Stimulated activated CD4-positive, alpha-beta T cell treated with anti-CD3 and anti-CD28 coated beads, TNF-alpha, amount 100 ng/mL, for 4 hours (primary cell): ENCODE measurements at places on chromosomes 11 and 22.

DNA sequence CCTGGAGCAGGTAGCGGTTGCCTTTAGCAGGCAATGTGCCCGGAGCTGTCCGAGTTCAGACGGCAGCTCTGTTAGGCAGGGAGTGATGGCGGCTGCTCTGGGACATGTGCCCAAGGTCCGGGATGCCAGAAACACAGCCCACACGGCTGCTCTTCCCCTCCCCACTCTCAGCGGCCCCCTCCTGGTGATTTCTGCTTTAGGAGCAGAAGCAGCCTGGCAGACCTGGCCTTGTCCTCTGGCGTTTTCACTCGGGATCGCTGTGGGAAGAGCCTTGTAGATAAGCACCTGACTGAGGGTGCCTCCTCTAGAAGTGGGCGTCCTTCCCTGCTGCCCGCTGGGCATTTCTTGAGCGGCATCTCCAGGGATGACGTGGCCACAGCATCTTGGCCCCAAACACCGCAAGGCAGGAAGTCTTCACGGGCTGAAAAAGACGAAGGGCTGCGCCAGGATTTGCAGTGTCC lies 392.2 kb downstream of the TBC1D22A start:
- DNase-seq = no peak

DNA sequence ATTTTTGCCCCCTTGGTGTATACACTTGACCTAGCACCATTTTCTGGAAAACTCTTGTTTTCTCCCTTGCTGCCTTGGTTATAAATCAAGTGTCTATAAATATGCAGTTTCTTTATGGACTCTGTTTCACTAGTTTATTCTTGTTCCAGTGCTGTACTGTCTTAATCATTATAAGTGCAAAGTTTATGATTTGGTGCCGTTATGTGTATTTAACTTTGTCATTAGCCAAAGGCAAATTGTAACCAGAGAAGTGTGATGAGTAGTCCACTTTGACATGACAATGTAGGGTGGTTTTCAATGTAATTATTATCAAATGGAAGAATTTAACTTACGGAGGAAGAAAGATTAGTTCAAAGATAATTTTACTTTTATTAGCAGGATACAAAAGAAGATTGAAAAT lies 40.3 kb downstream of the SPECC1L start:
- DNase-seq = no peak

- no peak for DNase-seq
These were observed 12.7 kb downstream of the BAIAP2L2 start for GRCh38 chr22:38097557-38098409.

- peak; percentile 37 for DNase-seq
These were observed 1.9 kb downstream of the POLD4 start for GRCh38 chr11:67351275-67352005.

DNA sequence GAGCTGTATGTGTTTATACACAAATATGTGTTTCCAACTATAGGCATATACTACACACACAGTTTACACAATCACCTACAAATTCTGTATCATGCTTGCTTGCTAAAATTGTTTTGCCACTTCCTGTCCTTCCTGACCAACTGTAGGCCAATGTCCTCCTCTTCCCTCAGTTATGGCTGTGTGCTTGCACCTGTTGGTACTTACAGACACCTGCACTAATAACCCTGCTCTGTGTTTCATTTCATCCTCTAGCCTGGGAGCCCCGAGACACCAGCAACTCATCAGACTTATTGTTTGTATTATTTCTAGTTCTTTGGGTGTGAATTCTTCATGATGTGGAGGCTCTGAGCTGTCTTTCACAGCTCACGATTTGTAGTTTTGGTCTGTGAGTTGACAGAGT lies 1.8 kb upstream of the NCF4 start:
- DNase-seq = no peak

- no peak for DNase-seq
These were observed 54.8 kb upstream of the PRSS23 start for GRCh38 chr11:86745571-86745970.

DNA sequence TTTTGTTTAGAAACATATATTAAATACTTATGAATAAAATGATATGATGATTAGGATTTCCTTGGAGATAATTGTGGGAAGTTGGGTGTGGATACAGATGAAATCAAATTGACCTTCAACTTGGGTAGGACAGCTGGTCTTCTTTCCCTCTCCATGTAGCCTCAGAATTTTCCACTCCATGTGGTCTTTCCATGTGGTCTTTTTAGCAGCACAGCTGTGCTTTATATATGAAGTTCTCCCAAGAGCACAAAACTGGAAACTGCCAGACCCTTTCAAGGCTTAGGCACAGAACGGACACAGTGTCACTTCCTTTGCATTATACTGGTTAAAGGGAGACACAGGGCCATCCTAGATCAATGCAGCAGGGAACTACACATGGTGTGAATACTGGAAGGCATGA lies 28.6 kb downstream of the FAM76B start:
- no peak for DNase-seq

DNA sequence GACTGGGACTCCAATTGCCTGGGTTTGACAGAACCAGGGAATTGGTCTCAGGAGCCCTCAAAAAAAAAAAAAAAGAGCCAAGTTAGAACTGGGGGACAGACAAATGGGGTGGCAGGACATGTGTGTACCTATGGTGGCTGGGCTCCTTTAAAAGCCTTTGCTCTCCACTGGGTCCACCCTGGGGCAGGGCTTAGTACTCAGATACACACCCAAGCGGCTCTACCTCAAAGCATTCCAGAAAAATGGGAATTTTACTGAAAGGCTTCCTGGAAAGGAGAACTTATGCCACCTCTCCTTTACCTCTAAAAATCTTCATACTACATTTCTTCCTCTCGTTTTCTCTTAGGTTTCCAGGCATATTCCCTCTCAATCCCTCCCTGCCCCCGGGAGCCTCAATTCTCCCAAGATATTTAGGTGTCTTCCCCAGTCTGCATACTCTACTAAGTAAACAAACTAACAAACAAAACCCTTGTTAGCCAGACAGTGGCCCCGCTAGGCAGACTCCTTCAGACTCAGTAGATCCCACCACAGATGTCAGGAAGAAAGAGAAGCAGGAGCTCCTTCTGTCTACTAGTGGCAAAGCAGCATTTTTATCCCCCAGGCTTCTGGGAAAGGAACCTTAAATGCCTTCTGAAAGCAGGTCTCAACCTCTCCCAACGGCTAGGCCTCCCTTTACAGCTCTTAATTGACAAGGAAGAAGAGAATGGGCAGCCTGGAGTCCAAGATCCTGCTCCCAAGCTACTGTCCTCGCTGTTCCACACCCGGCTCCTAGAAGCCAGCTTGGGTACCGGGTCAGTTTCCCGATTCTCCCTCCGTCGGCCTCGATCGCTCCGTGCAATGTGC lies 653 bp downstream of the PCSK7 start:
- no peak for DNase-seq

DNA sequence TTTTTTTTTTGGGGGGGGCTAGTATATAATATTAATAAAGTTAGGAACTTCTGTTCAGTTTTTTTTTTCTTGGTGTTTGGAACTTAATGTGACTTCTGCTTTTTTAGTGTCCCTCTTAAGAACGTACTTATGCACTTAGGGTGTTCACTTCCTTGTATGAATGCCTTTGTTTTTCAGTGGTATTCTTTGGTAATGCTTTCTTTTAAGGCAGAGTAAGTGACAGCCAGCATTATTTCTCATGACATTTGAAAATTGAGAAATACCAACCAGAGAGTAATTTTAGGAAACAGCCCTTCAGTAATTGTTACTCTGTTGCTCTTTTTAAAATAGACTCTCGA lies 2.4 kb downstream of the GRK3 start:
- no peak for DNase-seq

GRCh38 chr11:112884012-112884767 lies 77.0 kb upstream of the NCAM1 start:
- no peak for DNase-seq

DNA sequence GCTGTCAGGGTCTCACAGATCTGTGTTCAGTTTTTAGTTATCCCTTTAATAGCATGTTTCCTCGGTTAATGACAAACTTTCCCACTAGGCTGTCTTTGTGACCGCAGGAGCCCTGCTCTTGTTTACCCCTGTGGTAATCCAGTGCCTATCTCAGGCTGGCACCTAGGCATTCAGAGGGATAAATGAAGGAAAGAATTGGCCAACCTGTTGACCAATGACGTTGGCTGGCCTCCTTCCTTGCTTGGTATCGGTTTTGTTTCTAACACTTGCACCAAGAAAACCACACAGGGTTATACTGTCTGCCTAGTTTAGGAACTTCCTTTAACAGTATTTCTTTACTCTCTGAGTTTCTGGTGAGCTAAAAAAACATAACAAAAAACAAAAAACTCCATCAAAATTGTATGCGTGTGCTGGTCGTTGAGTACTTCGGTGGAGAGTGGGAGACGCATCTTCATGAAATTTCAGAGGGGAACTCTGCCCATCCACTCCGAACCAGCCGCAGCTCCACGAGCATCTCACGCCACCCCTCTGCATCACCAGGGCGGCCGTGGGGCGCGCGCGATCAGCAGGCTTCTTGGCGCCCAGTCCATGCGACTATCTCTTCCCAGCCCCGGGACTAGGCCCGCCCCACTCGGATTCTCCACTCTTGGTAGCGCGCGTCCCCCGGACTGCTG lies 563 bp upstream of the ENDOD1 start:
- no peak for DNase-seq

GRCh38 chr11:38759394-38759793 lies 2161.4 kb upstream of the RAG2 start:
- no peak for DNase-seq

- no peak for DNase-seq
These were observed 33.5 kb downstream of the CLMP start for GRCh38 chr11:123161376-123162030.

GRCh38 chr11:126410649-126411048 lies 55.2 kb downstream of the ST3GAL4 start:
- no peak for DNase-seq

DNA sequence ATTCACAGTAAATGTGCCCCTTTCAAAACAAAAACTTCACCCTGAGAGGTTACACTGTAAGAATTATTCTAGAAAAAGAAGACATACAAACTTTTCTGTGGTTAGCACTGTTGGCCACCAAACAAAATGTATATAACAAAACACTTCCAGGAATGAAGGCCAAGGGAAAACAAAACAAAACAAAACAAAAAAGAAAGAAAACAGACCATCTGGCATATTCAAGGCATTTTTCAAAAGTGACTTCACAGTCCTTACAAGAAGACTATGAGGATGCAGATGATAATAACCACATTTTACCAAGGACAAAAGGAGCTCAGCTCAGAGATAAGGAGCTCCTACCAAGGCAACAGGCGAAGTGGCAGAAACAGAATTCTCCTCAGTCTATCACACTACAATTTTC lies 24.9 kb downstream of the CTSC start:
- no peak for DNase-seq

DNA sequence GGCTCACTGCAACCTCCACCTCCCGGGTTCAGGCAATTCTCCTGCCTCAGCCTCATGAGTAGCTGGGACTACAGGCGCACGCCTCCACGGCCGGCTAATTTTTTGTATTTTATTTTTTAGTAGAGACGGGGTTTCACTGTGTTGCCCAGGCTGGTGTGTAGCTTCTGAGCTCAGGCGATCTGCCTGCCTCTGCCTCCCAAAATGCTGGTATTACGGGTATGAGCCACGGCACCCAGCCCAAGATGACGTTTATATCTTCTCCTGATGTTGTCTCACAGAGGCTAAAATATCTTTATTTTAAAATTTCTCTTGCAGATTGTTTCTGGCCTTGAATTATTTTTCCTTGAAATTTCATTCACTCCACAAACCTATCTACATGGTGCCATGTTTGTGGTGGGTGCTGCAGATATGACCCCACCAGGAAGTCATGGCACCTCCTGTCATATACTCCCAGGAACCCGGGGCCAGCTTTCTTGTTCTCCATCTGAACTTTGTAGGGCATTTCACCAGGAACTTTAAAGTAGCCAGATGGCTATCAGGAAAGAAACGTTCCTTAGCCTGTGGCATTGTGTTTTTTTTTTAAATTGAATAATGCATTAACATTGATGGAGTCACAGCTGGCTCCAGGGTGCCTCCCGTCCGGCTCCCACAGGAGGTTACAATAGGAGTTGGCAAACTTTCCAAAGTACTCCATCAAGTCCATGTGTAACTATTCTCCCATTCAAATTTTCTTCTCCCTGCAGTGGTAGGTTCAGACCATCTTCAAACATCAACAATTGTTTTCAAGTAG lies 42.0 kb upstream of the LIPT2 start:
- no peak for DNase-seq

- no peak for DNase-seq
These were observed 27.3 kb downstream of the STK33 start for GRCh38 chr11:8566613-8567210.

DNA sequence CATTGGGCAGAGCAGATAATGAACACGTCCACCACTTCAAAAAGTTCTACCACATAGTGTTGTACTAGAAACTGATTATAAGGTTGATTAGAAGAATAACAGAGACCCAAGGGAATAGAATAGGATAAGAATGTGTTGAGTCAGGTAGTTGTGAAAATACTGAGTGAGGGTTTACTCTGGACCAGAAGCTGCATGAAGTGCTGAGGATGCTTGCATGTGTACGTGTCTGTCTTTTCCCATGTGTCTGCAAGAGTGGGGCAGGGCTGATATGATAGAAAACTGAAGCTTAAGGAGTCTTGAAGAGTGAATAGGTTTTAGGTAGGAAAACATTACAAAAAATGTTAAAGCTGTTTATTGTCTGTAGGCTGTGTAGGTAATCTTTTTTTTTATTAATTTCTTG lies 20.6 kb downstream of the TRPC6 start:
- no peak for DNase-seq

GRCh38 chr22:21766691-21767462 lies 31.3 kb upstream of the YPEL1 start:
- DNase-seq = peak; percentile 19

DNA sequence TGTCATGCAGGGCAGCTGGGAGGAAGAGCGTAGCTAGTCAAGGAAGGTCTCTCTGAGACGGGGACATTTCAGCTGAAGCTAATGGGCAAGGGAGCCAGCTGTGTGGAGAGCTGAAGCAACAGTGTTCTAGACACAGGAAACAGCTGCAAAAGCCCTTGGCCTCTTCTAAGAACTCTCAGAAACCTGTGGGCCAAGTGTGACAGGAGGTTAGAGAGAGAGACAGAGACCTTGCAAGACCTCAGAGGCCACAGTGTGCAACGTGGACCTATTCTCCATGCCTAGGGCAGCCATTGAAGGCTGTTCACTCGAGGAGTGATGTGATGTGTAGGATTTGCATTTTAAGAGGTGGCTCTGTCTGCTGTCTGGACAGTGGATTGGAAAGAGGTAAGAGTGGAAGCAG lies 48.7 kb upstream of the TNRC6B start:
- no peak for DNase-seq

DNA sequence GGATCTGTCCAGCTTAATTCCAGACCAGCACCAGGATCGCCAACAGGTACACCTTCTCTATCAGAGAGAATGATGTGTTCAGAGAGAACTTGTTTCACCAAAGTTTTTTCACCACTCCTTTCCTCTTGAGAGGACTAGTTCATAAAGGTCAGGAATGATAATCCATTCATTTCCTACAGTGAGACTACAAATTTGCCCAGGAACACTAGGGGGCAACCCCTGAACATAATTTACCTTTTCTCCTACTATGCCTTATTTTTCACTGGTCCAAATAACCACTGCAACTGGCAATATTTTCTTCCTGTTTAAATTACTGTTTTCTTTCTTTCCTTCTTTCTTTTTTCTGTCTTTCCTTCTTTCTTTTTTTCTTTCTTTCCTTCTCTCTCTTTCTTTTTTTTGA lies 22.5 kb downstream of the CAVIN3 start:
- DNase-seq = no peak
